ENCODE measurements at places on chromosomes 3 and 15.
A peak's percentile ranks its signal among the peaks of the same experiment; 100 is the strongest.

GRCh38 chr3:110344897-110345767, 726.5 kb upstream of the NECTIN3 start:
- no peak for DNase-seq

DNA sequence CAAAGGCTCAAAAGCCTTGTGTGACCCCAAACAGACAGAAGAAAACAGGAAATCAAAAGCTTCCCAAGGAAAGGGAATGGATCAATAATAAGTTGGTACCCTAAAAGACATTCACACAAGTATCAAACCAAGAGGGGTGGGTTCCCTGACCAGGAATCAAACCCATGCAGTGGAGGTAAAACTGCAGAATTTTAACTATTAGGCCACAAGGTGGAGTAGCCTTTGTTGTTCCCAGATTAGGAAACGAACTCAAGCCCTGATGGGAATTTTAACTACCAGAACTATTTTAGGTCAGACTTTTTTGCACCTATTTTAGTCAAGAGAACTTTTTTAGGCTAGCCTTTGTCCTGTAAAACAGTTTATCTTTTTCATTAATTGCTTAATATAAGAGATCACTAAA, 31.4 kb downstream of the SETMAR start:
- DNase-seq = no peak

GRCh38 chr3:140467796-140468315, 210.0 kb upstream of the TRIM42 start:
- no peak for DNase-seq

DNA sequence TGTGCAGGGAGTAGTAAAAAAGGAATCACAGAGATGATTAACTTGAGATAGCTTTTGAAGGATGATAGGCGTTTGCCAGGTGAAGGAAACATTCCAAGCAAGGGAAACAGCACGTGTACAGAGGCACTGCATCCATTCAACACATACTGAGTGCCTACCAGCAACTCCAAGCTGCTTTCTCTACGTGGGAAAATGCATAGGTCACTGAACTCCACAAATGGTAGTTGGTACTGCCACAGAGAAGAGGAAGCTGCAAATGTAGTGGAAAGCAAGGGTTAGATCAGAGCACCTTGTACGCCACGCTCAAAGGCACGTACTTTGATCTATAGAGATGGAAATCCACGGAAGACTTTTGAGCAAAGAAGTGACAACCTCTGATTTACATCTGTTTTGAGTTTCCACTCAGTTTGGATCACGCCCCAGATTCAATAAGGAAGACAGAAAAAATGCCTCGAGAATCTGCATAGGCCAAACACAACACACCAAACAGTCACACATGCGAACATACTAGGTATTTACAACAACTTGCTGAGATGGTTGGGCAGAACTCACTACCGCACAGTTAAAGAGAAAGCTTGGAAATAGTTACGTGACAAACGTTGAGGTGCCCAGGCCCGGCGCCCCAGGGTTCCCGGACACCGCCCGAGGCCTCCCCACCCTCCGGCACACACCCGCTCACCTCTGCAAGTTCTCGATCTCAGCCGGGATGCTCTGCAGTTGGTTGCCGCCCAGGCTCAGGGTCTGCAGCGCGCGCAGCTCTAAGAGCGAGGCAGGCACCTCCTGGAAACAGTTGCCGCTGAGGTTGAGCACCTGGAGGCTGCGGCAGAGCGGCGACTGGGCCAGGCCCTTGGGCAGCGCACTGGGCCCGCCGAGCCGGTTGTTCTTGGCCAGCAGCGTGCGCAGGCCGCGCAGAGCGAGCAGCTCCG, 826 bp downstream of the LRRC58 start:
- DNase-seq = peak; percentile 40

- DNase-seq = no peak
Observed at GRCh38 chr3:152857082-152857481, 22.2 kb downstream of the P2RY1 start.

DNA sequence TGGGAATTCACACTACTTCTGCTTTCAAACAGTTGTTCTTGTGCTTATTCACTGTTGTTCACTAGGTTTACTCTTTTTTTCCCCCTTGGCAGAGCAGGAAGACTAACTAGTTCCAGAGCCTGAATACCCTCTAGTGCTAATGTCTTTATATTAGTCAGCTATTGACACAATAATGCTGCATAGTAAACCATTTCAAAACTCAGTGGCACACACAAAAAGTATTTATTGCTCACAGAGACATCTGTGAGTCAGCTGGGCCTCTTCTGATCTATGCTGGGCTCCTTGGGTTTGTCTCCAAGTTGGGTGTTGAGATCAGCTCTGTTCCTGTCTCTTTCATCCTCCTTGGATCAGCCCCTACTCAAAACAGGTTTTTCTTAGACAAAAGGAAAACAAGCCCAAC, 51.1 kb downstream of the RSRC1 start:
- no peak for DNase-seq

- DNase-seq = no peak
Observed at GRCh38 chr3:194058189-194058571, 77.8 kb upstream of the HES1 start.

DNA sequence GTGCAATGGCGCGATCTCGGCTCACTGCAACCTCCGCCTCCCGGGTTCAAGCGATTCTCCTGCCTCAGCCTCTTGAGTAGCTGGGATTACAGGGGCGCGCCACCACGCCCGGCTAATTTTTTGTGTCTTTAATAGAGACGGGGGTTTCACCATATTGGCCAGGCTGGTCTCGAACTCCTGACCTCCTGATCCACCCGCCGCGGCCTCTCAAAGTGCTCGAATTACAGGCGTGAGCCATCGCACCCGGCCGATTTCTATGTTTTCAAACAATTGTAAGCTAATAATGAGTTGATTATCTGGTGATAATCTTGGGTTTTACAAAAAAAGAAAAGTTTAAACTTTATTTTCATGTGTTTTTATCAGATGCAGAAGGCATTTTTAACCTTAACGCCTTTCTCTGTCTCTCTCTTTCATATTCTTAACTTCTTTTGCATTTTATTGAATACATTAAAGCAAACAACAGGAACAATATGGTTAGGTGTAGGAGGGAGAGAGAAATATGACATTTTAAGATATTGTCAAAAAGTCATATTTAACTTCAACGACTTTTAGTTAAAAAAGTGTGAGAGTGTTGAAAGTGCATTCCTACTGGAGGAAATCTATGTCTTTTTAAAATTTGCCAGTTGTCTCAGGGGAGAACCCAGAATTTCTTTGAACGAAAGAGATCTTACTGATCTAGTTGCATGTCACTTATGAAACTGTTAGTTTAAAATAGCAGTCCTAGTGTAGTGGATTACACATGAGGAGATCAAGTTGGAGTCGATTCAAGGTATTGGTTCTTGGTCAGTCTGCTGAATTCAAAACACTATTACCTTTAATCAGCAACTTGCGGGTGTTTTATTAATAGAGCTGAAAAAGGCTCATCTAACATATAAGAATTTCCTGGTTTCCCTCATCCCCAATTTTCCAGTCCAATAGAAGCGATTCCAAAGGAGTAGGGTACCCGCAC, 3.4 kb upstream of the MEIS2 start:
- DNase-seq = no peak

GRCh38 chr3:52606373-52607085, 70.1 kb downstream of the UQCC5 start:
- DNase-seq = no peak

- no peak for DNase-seq
Observed at GRCh38 chr15:73268457-73268856, 100.3 kb downstream of the HCN4 start.

DNA sequence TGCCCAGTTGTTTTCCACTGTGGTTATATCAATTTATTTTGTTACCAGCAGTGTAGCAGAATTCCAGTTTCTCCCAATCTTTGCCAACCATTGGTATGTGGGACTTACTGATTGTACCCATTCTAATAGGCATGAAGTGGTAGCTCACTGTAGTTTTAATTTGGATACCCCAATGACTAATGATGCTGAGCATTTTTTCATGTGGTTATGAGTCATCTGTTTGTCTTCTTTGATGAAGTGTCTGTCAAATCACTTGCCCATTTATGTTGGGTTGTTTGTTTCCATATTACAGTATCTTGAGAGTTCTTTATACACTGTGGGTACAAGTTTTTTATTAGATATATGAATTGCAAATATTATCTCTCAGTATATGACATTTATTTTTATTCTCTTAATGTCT, 644.3 kb downstream of the NR2F2 start:
- DNase-seq = no peak

DNA sequence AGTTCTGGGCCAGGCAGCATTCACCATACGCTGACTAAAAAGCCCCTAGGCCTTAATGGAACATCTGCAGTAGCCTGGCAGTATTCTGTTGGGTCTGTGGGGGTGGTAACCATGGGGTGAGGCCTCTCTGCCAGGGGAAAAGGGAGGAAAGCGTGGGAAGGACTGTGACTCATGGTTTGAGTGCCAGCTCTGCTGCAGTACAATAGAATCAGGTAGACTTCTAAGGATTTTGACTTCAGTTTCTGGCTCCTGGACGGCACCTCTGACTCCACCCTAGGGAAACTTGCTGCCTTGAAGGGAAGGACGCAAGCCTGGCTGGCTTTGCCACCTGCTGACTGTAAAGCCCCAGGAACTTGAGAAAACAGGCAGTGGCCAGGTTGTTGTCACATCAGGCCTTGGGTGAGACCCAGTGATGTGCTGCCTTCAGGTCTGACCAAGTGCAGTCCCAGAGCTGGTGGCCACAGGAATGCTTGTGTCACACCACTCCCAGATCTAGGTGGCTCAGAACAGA, 148.6 kb downstream of the SUCNR1 start:
- no peak for DNase-seq

All from T-helper 9 cell (primary cell).